Nephron progenitor cell (in vitro differentiated cells): ENCODE measurements at places on chromosomes 5 and 9.

DNA sequence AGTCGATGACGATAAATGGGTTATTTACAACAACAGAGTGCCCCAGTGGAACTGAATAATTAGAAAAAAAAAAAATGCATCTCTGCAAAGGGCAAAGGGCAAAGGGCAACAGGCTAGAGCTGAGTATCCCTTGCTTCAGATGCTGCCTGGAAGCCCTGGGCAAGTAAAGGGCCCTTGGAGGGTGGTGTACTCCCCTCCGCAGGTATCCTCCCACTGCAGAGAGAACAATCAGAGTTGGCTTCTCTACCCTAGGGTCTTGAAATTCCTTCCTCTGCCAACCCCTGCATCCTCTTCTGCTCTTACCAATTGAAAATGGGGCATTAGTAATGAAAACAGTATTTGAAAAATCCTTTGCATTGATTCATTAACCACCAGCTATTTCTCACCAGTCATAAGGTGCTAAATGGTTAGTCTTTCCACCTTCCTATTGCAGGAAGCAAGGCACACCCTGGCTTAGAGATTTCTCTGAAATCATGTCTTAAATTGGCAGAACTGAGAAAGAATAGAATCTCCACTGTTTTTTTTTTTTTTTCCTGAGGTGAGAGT lies 122.6 kb downstream of the SEMA6A start:
- no peak for DNase-seq

- peak; percentile 34 for DNase-seq
These were observed 146.6 kb downstream of the SEC61B start for GRCh38 chr9:99368341-99369326.

DNA sequence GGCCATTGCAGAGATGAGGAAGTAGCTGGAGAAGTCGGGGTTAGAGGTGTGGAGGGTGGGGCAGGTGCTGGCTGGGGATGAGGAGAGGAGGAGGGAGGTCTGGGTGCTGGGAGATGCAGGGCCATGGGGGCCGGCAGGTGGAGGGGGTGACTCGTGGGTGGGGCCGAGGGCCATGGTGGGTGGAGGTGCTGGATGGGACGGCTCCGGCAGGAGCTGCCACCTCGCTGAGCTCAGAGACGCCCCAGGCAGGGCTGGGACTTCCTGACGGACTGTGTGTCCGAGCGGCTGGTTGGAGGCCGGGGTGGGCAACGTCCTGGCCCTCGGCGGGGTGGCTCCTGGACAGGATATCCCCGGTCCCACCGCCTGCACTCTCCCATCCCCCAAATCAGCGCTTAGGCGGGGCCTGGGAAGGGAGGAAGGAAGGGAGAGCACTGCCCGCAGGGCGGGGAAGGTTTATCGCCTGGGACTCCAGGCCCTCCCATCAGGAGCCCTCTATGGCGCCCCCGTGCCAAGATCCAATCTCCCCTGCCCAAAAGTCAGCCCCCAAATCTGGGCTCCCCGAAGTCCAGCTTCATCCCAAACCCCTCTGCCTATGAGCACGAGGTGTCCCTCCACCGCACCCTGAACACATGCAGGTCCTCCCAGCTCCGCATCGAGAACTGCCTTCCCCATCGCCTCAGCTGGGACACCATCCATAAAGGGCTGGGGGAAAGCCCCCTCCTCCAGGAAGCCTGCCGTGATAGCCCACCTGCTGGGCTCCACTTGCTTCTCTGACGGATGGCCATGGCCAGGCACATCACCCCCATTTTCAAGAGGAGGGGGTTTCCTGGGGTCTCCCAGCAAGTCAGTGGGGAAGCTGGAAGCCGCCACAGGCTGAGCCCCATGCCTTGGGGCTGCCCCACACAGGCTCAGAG lies 58.3 kb upstream of the NOTCH1 start:
- DNase-seq = no peak

DNA sequence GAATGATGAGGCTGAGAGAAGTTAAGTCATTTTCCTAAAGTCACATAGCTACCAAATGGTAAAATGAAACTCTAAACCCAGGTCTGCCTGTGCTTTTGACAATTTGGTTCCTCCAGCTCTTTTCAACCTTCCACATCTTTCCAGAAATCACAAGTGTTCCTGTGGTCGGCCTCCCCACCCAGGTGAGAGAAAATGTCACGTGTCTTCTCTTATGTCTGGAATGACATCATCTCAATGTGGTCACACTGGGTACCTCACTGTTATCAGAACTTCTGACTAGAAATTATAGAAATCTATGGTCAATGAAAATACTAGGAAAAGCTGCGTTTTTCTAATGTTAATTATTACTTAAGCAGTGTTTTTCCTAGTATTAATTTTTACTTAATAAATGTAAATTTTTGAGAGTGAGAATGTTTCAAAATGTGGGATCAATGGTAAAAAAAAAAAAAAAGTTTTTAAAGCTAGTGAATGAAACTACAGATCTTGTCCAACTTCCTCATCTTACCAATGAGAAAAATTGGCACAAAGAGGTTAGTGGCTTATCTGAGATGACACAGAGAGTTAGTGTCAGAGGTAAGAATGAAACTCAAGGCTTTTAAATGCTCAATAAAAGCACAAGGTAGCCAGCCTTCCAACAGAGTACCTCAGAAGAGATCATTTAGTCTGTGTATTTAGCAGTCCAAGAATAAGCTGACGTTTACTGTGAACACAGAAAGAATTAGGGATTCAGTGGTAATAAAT lies 228.7 kb upstream of the NR4A3 start:
- no peak for DNase-seq

- no peak for DNase-seq
These were observed 194.1 kb downstream of the CACNA1B start for GRCh38 chr9:138071731-138072130.

DNA sequence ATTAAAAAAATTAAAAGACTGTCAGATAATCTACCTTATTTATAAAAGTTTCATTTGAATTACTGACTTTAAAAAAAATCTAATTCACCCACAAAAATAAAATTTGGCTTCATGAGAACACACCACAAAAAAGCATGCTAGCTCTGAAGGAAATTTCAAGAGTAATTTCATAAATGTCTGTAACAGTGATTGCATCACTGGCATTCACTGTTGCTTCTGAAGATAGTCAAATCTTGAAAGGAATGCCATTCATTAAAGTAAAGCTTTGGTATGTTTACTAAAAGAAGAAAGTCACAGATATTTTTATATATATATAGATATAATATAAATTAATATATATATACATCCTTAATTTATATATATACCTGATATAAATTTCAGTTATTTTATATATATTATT lies 43.4 kb downstream of the NADK2 start:
- DNase-seq = no peak

DNA sequence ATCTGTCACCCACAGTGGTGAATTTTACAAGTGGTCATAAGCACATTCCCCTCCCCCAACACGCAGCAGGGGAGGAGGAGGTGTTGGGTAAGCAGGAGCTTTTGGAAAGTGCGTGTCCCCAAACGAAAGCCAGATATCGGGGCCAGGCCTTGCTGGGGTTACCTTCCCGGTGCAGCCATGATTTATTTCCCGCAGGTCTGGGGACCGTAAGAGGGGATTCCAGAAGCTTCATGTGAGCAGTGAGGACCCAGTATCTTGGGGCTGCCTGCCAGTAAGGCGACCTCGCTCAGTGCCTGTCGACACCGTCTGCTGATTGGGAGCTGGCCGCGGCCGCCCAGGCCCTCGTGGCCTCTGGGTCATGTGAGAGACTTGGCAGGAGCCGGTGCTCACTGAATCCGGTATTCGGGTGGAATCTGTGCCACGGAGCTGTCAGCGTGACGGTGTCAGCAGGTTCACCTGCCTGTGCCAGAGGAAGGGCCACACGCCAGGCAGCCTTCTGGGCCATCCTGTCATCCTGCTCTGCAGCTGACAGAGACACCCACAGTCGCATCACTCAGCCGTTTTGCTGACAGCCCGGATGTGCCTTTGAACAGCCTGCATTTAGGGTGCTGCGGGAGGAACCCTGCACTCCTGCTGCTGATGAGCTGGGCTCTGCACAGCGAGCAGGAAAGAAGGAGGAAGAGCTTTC lies 37.3 kb downstream of the SEC61B start:
- DNase-seq = peak; percentile 34

DNA sequence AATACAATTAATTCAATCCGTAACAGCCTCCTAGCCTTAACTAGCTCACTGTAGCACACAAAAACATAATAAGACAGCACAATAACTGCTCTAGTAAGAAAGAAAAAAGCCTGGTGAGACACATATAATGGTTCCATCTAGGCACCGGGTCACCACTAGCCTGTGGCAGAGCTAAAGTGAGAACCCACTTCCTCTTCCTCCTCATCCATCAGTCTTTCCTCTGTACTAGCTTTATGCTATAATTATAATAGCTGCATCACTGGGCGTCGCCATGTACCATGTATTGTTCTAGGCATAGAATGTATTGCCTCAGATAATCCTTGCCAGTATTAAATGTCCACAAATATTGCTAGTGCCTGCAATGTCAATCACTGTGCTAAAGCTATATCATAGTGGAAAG lies 23.1 kb downstream of the ADRB2 start:
- no peak for DNase-seq

GRCh38 chr5:178595150-178595549 lies 5.0 kb upstream of the COL23A1 start:
- DNase-seq = no peak

GRCh38 chr5:110167384-110167783 lies 477.7 kb downstream of the MAN2A1 start:
- no peak for DNase-seq

DNA sequence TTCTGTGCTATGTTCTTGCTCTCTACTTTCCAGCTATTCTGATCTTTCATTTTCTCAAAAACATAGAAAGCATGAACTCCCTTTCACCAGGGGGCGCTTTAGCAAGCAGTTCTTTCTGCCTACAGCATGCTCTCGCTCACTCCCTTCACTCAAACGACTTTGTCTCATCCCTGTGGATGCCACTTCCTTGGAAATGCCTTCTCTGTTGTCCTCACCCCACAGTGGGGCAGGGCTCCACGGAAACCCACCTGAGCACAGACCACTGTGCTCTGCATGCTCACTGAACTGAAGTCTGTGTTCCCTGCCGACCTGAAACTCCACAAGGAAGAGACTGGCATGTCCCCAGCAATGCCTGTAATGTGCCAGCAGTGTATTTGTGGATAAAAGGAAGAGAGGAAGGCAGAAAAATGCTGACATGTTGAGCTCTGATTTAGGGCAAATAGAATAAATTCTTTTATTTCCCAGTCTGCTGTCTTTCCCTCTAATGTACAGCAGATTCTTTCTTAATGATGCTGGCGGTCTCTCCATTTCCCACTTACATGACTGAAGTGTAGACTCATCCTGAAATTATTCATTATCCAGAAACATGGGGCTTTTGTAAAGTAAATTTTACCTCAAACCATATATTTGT lies 4.9 kb upstream of the ROR2 start:
- peak; percentile 72 for DNase-seq

GRCh38 chr5:90983711-90984124 lies 399.4 kb downstream of the ARRDC3 start:
- no peak for DNase-seq

DNA sequence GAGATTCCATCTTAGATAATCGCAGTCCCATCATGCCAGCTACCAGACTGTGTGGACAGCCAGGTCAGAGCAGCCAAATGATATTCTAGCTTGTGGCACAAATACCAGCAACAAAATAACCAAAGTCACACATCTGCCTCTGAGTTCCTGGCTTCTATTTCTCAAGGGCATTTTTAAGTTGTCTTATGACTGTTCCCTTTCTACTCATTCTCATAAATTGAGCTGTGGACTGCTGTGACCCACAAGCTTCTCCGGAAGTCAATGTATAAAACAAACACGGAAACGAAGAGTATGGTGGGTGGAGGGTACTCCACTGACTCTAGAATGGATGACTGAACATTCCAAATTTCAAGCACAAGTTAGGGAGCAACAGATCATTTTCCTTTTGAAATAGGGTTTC lies 43.9 kb downstream of the PDCD1LG2 start:
- no peak for DNase-seq

- peak; percentile 15 for DNase-seq
These were observed 61.3 kb upstream of the MOCS2 start for GRCh38 chr5:53170746-53171349.

DNA sequence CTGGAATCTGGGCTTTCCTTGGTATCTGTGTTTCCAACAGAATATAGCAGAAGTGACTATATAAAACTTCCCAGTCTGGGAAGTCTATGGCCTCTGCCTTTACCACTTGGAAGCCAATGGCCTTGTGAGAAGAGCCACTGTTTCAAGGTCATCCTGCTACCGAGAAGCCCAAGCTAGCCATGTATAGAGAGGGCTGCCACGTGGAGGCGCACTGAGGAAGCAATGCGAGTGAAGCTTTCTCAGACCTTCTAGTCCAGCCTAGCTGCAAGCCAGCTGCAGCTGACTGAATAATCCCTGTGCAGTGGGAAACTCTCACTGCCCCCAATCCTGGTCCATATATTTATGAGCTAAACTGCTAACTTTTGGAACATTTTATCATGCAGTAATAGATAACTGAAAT lies 661.8 kb upstream of the RIOK2 start:
- peak; percentile 4 for DNase-seq

DNA sequence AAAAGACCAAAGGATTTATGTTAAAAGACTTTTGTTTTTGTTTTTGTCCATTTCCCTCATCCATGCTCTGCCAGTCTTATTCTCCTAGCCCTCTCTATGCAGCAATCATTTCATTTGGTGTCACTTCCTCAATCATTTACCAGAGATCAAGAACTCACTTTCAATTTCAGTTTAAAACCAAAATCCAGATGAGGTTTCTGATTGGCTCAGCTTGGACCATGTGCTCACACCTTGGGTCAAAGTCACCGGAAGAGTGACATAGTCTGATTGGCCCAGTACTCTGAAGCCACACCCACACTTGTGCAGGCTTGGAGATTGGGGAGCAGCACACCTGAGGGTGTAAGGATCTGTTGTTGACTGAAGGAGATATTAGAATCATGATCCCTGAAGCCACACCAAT lies 79.6 kb downstream of the TLR4 start:
- DNase-seq = no peak

DNA sequence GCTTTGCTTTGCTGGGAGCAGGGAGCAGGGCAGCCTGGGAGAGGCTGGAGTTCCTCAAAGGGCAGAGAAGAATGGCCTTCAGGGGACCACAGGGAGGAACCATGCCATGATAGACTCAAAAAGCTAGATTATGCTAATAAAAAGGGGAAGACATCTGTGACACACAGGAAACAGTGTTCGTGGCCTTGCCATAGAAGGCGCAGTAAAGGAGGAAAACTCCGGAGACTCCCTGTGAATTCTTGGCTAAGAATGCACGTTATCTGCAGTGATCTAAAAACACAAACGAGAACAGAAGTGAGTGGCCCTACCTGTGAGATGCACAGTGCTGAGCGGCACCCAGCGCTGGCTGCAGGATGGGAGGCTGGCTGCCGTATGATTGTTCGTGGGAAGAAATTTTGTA lies 15.9 kb upstream of the LTC4S start:
- no peak for DNase-seq

GRCh38 chr5:156155598-156155997 lies 171.4 kb upstream of the SGCD start:
- DNase-seq = no peak

- DNase-seq = no peak
These were observed 172.2 kb downstream of the FAM170A start for GRCh38 chr5:119801570-119801969.

- no peak for DNase-seq
These were observed 14.6 kb upstream of the PRR16 start for GRCh38 chr5:120449501-120449900.
